ENCODE measurements at places on chromosomes 2 and 18.
A peak's percentile ranks its signal among the peaks of the same experiment; 100 is the strongest.

DNA sequence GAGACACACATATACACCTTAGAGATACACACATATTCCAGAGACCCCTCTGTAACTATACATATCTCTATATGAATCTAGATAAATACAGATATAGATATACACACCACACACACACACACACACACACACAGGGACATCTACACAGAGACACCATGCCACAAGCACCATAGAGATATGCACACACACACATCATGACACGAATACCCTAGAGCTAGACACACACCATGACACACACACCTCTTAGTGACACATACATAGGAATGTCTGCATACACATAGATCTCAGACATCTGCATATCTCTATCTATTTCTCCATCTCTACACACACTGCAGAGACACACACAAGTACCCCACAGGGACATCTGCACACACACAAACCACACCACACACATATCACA lies 270.0 kb downstream of the CYRIA start:
- no peak for DNase-seq

DNA sequence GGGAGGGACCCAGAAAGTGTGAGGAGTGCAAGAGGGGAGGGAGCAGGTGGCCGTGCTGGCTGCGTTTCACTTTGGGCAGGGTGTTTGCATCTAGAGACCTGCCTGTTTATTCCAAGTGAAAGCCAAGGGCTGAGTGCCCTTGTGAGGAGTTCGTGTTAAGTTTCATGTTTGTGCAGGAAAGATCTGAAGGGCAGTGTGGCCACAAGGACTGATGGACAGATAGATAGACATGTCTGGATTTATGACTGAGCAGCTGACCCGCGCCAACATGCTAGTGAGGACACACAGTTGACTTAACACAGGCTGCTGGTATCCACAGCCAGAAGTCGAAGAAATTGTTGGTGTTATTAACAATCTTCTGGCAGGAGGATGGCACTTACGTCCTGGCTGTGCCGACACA lies 387.6 kb upstream of the TNP1 start:
- DNase-seq: no peak

DNA sequence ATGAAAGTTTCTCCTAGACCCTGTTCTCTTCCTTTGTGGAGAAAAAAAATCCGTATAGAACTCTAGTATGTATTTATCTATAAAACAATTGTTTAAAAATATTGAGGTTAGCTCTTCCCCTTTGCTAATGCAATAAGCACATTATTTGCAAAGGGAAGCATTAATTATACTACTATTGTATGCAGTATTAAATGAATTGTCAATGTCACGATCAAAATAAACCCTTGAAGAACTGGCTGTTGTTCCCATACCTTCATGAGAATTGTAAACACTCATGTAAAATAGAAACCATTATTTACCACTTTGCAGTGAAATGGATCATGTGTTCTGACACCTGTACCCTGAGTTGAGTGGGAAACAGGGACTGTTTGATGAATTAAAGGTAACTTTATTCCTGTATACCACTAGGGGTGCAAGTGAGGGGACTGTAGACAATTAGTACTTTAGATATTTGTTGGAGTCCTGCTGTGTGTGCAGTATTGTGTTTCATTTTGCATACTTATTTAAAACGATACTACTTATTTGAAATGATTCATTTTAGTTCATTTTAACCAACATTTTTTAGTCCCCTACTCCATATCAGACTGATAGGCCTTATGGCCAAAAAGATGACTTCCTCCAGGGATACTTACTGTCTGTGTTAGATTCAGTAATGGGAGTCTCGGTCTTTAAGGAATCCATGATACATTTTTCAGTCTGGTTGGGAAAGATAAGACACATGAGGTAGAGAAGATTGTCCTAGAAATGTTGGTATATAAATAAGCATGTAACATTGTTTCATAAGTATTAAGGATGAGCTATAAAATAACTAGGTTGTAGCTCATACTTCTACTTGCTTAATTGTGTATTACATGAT lies 7.9 kb downstream of the PKP4 start:
- DNase-seq: peak; percentile 54

- no peak for DNase-seq
Measured at GRCh38 chr2:201980946-201981345, 52.7 kb upstream of the FZD7 start.

DNA sequence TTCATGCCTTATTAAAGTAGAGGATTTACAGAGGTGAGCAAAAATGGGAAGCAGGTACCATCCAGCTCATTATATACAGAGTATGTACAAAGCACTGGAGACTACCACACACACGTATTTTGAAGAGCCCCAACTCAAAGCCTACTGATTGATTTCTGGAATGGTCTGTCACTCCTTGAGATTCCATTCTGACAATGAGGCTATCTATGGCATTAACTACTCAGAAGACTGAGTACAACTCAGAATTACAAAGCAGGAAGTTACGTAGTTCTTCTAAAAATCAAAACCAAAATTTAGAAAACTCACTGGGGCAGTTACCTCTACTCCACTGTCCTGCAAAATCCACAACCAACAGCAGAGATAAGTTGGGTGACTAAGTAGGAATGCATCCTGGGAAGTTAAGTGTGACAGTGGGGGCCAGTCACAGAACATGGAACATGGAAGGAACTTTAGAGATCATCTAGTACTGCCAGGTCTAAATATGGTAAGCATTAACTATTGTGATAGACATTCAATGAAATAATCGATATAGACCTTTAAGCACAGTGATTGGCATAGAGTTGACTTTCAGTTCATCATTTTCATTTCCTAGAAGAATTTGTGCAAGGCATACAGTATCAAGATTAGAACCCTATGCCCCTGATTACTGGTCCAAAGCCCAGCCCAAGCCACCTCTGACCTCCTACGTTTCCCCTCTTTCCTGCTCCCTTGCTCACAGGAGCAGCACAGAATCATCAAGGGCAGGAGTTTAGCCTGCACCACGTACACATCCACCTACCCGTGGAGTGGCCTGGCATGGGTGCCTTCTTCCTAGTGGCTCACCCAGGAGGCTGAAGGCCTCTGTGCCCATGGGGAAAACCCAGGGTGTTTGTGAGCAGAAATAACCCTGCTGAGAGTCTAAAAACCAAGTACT lies 80.1 kb upstream of the FOSL2 start:
- DNase-seq: peak; percentile 41

- no peak for DNase-seq
Measured at GRCh38 chr2:167851876-167852275, 395.5 kb downstream of the STK39 start.

DNA sequence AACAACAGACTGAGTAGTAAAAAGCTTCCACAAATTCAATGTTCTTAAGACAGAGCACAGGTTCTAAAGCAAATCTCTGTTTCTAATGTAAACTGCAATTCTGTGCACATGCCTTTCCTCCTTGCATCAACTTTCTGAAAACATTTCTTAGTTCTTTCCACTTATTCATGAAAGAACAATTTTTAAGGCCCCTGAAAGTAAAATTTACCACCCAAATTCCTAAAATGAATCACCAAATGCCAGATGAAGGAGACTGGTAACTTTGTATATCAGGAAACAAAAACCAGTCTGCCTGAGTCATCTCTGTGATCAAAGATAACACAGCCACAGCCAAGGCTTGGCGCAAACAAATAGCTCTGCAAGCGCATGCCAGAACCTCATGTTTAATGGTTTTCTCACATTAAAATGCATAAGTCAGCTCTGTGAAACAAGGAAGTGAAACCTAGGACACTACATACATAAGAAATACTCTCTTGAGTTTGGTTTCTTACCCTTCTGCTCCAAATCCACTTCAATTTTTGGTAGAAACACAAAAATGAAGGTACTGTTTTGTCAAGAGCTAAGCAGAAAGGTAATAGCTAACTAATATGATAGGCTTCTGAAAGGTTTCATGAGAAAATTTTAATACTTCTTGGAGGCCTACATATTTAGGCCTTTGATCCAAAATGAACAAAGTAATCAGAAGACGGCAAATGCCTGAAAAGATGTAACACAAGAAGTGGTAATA lies 169.4 kb downstream of the THADA start:
- DNase-seq: peak; percentile 96

Measured in activated CD4-positive, alpha-beta T cell treated with anti-CD3 and anti-CD28 coated beads, Interleukin-10, Interleukin-2, amounts not matched to agents 100 ng/mL and 50 ng/mL, durations not matched to agents 16 hours and 8 hours (primary cell).